Suppressor macrophage (primary cell): ENCODE measurements at places on chromosomes 12 and 14.

DNA sequence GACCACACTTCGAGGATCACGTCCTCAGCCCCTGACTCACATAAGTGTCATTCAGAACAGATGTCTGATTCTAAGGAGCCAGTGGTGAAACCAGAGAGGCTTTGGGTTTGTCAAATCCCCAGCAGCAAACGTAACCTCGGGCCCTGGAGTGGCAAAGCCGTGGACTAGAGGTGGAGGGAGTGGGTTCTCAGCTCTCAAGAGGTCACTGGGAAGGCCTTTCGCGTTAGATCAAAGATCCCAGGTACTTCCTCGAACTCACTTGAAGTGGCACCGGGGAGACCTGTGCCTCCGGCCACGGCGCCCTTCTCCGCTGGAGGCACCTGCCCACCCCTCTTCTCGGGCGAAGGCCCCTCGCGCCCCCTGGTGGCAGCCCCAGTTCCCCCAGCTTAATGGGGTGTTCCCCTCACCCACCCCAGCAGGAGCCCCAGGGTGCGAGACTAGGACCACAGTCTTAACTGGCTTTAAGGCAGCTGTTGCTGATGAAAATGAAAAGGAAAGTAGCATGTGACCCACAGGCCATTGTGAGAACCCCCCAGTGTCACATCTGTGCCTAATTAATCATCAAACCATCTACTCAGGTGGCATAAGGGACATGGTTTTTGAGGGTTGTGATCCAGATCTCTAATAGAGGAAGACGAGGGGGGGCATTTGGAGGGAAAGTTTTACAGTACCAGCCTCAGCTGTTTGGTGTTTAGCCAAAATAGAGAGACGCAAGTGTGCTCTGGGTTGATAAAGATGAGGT, 672 bp upstream of the ESR2 start:
- DNase-seq = peak; percentile 58

DNA sequence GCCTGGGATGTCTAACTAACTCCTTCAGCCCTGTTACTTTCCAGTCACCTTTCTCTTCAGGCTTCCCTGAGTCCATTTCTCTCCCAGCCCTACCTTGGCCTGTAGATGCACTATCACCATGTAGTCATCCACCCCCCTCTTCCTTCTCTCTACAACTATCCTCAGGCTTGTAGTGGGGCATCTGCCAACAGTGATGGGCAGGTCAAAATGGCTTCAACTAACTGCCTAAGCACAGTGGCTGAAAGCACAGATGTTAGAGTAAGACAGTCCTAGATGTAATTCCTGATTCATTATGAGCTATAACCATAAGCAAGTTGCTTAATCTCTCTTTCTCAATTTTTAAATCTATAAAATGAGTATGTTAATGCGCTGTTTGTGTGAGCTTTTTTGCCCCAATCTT, 133.6 kb upstream of the NAV3 start:
- DNase-seq = no peak

GRCh38 chr12:52066346-52067080, 3.3 kb upstream of the ATG101 start:
- no peak for DNase-seq

DNA sequence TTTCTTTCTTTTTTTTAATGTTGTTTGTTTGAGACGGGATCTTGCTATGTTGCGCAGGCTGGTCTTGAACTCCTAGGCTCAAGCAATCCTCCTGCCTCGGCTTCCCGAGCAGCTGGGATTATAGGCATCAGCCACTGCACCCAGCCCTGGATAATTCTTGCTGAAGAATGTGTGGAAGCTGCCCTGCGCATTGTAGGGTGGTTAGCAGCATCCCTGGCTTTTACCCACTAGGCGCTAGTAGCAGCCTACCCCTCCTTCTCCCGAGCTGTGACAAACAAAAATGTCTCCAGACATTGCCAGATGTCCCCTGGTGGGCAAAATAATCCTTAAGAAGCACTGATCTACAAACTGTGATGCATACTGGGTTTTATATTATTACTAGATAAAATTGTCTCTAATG, 6.6 kb downstream of the DCAF4 start:
- DNase-seq = no peak

GRCh38 chr14:89365061-89365801, 51.8 kb downstream of the FOXN3 start:
- DNase-seq = peak; percentile 95

DNA sequence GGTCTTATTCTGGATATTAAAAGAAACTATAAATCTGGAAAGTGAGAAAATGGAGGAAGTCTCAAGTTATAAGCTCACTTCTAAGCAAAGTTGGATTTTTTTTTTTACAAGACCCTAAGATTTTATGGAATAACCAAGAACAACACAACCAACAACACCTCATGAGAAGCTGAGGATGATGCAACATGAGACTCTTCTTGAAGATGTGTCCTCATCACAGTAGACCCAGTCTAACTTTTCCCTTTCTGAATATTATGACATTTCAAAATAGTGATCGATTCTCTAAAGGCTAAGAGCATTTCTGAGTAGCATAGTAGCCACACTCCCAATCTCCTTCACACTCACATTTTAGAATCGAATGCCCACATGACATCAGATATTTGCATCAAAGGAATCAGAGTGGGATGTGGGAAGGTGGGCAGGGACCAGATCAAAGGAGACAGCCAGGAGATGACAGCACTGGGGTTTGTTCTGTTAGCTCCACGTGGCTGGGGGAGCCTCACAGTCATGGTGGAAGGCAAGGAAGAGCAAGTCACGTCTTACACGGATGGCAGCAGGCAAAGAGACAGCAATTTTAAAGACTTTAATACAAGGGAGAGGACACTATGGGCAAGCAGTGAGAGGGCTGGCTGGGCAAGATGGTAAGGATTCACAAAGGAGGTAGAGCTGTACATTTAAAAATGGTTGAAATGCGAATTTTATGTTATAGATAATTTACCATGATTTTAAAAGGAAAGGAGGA, 90.7 kb upstream of the MYL2 start:
- DNase-seq = no peak

- no peak for DNase-seq
Measured at GRCh38 chr14:51445001-51445390, 204.9 kb downstream of the TMX1 start.

GRCh38 chr12:65646127-65646643, 178.1 kb upstream of the HMGA2 start:
- DNase-seq = no peak

- no peak for DNase-seq
Measured at GRCh38 chr12:117889098-117889497, 79.7 kb downstream of the KSR2 start.

DNA sequence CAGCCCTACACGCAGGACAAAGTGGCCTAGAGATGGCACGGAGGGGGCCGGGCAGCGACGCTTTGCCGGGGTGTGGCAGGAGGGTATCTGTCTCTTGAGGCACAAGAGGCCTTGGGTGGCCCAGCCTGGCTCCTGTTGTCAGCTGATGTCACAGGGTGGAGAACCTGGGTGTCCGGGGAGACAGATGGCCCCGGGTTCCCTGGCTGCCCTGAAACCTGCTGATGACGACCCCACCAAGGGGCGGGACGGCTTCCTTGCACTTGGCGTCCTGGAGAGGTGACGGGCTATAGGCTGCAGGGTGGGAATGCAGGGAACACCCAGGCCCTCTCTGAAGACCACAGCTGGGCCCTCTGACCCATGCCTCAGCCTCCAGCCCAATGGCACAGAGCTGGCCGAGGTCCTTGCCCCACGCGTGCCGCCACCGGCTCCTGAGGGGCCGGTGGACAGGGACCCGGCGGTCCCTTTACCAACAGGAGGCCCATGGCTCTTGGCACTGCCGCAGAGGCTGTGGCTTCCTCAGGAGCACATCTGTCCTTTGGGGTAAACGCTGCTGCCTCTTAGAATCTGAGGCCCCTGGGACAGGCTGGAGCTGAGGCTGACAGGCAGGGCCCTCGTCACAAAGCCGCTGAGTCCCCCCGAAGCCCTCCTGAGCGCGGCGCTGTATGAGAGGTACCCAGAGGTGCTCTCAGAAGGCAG, 16.4 kb downstream of the TRMT61A start:
- no peak for DNase-seq

DNA sequence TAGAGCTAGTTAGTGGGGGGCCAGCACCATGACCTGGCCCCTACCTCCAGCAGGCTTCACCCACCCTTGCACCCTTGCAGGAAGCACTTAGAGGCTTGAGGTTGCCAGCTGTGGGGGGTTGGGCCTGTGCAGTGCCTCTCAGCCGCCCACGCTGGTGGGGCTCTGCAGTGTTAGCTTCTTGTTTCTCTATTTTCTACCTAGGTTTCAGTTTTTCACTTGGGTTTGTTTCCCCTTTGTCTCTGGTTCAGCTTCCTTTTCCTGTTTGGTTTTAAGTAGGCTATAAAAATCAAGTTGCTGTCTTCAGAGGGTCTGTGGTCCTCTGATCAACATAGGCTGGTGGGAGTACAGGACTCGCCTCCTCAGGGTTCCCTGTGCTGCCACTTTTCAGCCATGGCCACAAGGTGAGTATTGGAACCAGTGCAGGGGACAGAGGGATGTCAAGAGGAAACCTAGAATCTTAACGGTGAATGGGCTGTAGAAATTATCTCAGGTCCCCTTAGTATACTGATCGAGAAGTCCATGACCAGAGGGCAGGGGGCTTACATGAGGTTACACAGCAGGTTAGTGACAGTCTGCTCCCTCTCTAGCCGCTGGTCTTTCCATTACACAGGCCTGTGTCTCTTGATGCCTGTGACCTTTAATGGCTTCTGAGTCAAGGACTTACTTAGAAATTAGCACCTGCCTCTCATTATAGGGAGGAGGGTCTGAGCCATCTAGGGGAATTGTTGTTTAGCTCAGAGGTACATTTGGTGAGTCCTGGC, at the start of gene EVL:
TSS of gene EVL (plus strand) at position 312 of the 761 bp plus-strand sequence. CDS start at position 391, 79 bp downstream.
- DNase-seq = peak; percentile 94

- no peak for DNase-seq
Measured at GRCh38 chr14:69392481-69392880, 5.6 kb downstream of the ERH start.
